Upper lobe of left lung (tissue), 6 donors: ENCODE measurements at places on chromosomes 1 and 21. TPM values are rescaled to one million over a fixed set of nuclear protein-coding genes. Genes with fewer than 3 reads are reported as not detected.

DNA sequence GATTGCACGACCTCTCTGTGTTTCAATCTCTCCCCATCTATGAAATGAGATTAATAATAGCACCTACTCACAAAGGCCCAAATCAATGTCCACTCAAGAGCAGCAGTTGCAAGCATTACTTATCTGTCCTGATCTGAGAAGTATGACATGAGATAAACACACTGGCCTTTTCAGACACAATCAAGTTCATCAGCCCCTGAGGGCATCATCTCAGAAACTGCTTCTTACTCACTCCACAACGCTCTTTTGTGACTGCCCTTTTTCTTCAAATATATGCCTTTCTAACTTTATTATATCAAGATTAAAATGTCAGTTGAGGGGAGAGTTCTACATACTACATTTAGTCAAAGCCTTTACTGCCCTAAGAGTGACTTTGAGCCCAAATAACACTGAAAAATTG, 371.9 kb upstream of the SPAG17 start:
- no peak for DNase-seq

- no peak for DNase-seq
These were observed 171.4 kb upstream of the GORAB start for GRCh38 chr1:170360601-170361000.

- DNase-seq: no peak
These were observed 562 bp downstream of the SYTL1 start for GRCh38 chr1:27342391-27342777.

DNA sequence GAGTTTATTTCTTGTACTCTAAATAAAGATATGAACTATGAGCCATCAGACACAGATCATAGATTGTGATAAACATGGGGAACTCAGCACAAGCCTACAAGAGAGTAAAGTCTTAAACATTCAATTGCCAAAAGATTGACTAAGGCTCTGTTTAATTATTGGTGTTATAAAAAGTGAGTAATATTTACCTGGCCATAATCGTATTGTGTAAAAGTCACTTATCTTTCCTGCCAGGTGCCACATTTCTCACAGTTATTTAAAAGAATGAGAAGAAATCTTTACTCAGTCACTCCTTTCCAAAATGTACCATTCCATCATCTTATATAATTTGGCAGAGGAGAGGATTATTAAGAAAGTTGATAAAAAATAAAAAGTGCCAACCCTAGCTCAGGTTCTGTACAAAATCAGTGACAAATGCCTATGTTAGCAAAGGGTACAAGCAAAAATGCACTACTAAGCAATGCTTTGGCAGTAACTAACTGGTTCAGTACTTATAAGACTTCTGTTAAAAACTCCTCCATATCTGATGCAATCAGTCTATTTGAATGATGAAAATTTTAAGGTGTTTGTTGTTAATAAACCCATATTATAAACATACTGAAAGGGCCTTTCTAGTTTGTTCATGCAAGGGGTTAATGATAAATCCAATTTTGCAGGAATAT, 5.8 kb upstream of the NR5A2 start:
- no peak for DNase-seq

DNA sequence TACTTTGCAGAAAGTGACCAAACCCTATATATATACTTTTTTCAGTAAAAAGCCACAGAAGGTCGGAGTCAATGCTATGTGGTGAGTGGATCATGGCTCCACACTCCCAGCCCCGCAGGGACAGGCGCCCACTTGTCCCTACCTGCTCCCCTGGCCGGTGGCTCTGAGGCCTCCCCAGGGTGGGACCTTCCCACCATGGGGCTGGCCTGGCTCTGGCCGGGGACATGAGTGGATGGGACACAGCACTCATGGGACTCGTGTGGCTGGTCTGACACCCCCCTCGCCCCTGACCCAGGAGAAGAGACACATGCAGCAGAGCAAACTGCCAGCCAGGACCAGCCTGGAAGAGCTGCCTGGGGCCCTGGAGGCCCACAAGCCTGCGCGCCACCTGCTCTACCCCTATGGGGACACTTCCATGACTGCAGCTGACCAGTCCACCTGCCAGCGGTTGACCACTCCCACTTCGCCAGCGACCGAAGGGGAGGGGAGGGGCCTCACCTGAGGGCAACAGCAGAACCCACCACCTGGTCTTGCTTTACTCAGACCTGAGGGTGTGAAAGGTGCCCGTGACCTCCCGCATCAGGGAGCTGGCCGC, 2.2 kb downstream of the SPATC1L start:
- no peak for DNase-seq

COL8A2 gene
- 17.5 TPM for total RNA-seq

- no peak for DNase-seq
These were observed 430.6 kb upstream of the DAB1 start for GRCh38 chr1:57854436-57854835.

AHCTF1 gene
- total RNA-seq: 26.8 TPM

DNA sequence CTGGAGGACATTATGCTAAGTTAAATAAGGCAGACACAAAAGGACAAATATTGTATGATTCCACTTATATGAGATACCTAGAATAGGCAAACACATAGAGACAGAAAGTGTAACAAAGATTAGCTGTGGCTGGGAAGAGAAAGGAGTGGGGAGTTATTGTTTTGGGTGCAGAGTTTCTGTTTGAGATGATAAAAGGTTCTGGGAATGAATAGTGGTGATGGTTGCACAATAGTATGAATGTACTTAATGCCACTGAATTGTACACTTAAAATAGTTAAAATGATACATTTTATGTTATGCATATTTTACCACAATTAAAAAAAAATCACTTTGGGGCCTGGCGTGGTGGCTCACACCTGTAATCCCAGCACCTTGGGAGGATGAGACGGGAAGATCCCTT, 21.2 kb upstream of the ERO1B start:
- DNase-seq: no peak

C8A gene
- not detected for total RNA-seq

DNA sequence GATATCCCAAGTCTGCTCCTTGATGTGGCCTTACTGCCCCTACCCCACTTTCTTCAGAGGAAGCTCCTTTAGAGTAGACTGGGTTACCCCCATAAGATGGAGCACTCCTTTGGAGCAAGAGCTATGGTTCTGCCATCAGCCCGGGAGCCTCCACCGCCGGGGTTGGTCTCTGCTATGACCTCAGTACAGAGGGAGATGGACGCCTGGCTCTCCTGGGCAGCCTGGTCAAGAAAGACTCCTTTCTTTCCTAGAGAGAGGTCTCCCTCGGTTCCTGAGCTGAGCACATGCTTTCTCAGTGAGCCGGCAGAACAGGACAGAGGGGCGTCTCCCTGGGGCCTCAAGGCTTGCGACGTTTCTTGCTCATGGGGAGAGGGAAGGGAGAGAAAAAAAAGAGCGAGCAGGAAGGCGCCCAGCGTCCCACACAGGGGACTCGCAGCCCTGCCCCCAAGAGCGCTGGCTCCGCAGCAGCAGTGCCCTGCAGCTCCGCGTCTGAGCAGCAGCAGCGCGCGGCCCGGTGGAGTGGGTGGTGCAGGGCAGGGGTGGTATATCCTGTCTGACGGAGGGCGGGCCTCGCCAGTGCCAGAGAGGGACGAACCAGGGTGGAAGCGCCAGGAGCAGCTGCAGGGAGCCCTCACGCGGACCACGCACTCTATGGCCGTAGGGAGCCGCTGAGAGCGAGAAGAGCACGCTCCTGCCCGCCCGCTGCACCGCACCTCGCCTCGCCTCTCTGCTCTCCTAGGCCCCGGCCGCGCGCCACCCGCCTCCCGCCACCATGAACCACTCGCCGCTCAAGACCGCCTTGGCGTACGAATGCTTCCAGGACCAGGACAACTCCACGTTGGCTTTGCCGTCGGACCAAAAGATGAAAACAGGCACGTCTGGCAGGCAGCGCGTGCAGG, at the start of gene PKP1:
PKP1 (plus strand) TSS at position 576 of the 899 bp plus-strand sequence; CDS start at position 773, 197 bp downstream.
- DNase-seq: peak; percentile 90

GRCh38 chr1:24862775-24863483, 67.1 kb downstream of the RUNX3 start:
- no peak for DNase-seq

CELF3 gene
- total RNA-seq: not detected

GRCh38 chr1:246067432-246068216, 439.5 kb downstream of the SMYD3 start:
- no peak for DNase-seq
